NCI-H1694 (cell line): ENCODE measurements at places on chromosomes 13 and 19.

- DNase-seq = no peak
These were observed 64.1 kb downstream of the DOCK9 start for GRCh38 chr13:98913741-98914140.

DNA sequence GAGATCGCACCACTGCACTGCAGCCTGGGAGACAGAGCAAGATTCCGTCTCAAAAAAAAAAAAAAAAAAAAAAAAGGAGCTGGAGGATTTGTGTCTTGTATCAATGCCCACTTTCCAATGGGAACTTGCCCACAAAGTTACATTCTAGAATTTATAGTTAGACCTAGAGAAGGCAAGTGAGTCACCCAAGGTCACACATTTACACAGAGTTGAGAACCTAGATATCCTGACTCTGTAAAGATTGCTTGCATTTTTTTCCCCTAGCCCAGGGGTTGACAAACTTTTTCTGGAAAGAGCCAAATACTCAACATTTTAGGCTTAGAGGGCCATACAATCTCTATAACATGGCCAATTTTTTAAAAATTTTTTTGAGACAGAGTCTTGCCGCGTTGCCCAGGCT, 7.7 kb upstream of the BRD4 start:
- DNase-seq = no peak

DNA sequence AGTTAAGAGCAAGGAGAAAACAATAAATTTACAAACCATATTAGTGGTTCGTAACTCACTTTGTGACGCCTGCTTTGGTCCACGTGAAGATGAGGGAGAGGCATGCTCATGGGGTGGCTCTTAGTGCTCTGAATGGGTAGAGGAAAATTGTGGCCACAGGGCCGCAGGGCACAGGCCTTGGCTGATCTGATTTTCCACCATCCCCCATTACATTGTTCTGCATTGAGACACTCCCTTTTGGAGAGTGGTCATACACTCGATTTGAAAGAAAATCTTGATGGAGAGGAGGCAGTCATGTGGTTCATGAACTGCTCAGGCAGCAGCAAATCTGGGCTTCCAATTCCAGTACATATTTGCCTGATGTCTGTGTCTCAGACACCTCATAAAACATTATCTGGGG, 815.2 kb downstream of the UQCRFS1 start:
- no peak for DNase-seq

DNA sequence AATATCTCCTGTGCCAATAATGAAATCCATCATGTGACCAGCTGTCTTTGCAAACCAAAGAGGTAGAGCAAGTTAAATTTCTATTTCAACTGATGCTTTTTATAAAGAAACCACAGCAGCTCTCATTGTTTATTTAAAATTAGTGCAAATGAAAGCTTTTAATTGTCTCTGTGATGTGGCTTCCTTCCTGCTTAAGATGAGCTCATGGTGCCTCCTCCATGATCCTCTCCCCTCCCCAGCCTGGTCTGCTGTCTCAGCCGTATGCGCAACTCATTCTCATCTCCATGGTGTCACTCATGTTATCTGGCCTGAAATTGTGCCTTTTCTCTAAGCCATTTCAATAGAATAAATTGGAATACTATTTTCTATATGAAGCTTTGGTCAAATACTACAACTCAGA, 270.6 kb downstream of the FGF14 start:
- DNase-seq = no peak

- no peak for DNase-seq
These were observed 101.2 kb upstream of the RAP2A start for GRCh38 chr13:97332742-97333141.

DNA sequence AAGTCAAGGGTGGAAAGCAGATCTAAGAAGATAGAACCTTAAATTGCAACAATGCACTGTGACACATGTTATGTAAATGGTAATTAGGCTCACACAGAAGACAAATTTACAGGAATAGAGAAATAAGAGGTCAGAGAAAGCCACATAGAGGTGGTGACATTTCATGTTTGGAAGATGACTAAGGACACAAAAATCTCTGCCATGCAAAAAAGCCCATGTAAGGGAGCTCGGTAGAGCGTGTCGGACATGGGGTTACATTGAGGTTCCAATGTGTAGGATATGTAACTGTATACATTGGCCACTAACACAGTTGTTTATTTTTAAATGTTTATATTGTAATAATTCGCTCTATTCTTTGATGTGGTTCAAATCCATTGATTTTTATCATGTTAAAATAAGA, 33.7 kb downstream of the SUGT1 start:
- DNase-seq = no peak
